ENCODE measurements at places on chromosomes 13 and 19.
A peak's percentile ranks its signal among the peaks of the same experiment; 100 is the strongest.

- DNase-seq: no peak
These were observed 384.6 kb downstream of the UQCRFS1 start for GRCh38 chr19:28828276-28828870.

- DNase-seq: no peak
These were observed 350.6 kb upstream of the ARGLU1 start for GRCh38 chr13:106918557-106918860.

DNA sequence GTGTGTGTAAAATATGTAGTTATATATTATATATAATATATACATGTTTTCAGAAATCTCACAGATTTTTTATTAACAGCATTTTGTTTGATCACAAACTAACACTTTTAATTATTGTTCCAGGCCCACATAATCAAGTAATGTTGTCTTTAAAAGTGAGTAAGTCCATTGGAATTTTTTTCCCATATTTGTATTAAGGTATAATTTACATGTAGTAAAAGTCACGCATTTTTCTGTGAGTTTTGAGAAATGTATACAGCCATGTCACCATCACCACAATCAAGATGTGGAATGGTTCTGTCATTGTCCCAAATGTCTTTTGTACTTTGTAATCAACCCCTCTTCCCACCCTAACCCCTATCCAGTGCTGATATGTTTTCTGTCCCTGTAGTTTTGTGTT, 120.0 kb upstream of the RFC3 start:
- DNase-seq: no peak

DNA sequence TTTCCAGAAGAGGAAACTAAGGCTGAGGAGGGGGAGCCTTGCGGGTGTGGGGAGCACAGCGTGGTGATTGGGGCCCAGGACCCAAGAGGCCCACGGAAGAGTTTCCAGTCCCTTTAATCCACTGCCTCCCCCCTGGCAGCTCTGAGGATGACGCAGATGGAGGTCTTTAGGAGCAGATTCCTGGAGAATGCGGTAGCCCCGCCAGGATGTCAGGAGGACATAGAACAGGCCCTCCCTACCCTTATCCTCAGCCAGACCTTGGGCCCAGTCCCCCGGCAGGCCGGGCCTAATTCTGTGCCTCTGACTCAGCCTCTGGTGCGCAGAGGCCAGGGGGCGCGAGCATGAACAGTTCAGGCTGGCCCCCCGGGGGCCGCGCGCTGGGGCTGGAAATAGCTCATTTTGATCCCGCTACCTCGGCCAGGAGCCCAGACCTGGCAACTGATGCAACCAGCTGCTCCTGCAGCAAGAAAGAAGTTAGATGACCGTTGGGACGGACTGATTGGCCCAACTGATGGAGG, 461 bp upstream of the HSPB6 start:
- peak; percentile 99 for DNase-seq

GRCh38 chr13:97030705-97031452, 36.6 kb upstream of the OXGR1 start:
- peak; percentile 36 for DNase-seq

DNA sequence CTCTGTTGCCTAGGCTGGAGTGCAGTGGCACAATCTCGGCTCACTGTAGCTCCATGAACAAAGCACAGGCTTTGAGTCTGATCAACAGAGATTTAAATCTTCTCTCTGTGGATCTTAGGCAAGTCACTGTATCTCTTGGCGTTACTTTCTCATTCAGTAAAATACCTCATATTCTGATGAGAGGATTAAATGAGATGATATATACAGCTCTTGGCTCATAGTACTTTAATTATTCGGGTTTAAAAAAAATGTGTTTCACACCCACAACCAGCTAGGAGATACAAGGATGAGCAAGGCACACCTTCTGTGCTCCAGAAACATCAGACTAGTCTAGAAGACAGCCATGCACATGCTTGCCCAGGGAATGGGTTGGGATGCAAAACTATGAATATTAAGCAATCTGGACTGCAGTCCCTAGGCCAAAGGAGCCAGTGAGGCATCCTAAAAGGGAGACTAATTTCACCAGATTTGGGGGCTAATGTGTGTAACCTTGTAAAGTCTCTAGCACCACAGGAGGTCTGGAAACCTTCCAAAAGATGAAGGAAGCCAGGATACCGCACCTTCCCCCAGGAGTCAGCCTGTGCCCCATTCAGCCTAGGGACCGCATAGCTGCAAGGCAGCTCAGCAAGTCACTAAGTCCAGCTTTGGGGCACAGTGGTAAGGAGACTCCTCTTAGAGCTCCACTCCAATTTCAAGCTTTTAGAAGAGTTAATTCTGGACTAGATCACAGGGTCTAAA, 2.5 kb downstream of the VPS36 start:
- DNase-seq: no peak

GRCh38 chr13:45594764-45595163, 20.8 kb downstream of the ERICH6B start:
- DNase-seq: peak; percentile 9

DNA sequence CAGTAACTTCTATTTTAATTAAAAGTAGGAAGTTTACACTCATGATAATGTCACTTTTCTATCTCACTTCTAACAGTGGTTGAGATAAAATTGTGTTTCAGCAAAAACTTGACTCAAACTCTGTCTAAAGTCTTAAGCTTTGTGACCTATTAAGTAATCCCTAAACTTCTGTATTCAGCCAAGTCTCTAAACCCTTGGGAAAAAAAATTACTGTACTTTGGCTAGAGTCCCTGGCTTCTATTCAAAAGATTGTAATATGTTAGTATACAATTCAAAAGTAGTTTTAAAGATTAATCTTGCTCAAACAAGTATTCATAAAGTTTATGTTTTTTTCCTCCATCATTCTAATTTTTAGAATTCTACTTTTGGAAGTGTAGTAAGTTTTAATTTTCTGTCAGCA, 1248.8 kb downstream of the UQCRFS1 start:
- peak; percentile 57 for DNase-seq

- DNase-seq: no peak
These were observed 1271.1 kb upstream of the PRR20A start for GRCh38 chr13:55869648-55870047.

DNA sequence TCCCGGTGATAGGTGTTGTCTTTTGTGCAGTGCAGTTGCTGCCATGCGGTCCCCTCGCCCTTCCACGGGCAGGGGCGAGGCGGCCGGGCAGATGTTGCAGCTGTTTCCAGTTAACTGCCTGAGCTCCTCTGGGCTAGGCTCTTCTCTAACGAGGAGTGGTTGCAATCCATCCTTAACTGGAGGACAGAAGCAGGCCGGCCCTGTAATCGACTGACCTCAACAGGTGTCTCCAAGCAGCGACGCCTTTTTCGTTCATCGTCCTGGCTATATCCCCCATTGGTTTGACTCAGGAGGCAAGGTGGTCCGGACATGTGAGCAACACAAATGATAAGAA, 1.9 kb upstream of the TSC22D1 start:
- no peak for DNase-seq

DNA sequence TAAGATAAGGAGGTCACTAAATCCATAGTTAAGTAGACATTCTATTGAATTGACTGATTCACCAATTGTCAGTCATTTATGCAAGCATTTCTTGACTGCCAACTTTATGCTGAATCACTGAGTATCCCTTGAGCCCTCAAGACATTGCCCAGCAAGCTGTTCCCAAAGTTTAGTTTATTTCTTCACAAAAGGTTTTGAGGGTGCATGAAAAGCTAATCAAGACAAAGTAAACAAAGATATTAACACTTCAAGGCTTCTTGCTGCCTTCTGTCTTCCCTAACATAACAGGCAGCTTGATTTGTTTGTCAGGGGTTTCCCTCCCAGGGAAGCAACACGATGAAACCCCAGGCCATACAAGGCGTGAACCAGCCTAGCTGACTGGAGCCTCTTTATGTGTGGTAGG, 374.4 kb downstream of the SPRY2 start:
- no peak for DNase-seq

DNA sequence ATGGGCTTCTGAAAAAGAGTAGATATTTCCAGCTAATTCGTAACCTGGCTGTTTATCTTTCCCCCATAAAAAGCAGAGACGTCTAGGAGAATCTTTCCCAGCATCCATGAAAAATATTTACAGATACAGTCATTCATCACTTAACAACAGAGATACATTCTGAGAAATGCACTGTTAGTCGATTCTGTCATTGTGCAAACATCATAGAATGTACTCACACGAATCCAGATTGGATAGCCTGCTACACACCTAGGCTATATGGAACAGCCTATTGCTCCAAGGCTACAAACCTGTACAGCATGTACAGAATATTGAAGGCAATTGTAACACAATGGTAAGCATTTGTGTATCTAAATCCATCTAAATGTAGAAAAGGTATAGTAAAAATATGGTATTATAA, 530.2 kb upstream of the NBEA start:
- DNase-seq: no peak
